ENCODE measurements at places on chromosomes 1 and 21.

- DNase-seq = no peak
These were observed 56.5 kb upstream of the ADAR start for GRCh38 chr1:154664331-154665002.

DNA sequence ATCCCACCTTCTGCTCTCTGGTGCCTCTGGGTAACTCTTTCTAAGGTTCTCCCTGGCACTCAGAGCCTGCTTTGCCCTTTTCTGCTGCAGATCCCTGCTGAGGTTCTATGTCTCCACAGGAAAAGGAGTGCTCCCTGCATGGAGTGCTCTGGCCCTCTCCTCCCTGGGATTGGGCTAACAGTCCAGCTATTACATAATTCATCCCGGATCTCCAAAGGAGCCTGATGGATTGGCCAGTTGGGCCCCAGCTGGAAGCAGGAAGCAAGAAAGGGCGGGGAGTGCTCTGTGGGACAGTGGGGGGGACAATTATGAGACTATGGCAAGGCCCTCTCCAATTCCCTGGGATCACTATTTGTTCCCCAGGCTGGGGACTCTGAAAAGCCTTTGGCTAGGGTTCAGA is 51.9 kb upstream of the GOLT1A start:
- no peak for DNase-seq

- no peak for DNase-seq
These were observed 10.7 kb downstream of the MR1 start for GRCh38 chr1:181044449-181044966.

- DNase-seq = no peak
These were observed 47.5 kb downstream of the SH3GLB1 start for GRCh38 chr1:86751923-86752322.

DNA sequence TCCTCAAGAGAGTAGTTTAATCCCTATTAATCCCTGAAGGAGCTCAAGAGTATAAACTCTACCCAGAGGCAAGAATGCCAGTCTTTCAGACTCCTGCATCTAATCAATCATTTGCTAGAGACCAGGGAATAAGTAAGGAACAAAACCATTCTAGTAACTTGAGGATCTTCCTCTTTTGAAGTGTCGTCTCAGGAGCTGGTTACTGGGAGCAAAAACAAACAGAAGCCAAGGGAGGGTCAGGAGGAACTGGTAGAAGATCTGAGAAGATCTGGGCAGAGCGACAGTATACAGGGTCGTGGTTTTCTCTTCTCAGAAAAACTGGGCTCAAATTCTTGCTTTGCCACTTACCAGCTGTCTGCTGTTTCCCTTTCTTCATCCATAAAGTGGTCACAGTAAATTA is 69.3 kb downstream of the RPS6KA1 start:
- no peak for DNase-seq

- DNase-seq = peak; percentile 4
These were observed at the start of gene CD244 for GRCh38 chr1:160862203-160863060. Gene CD244, minus strand, starts transcription at chr1:160862887. Its CDS starts 210 bp downstream, at chr1:160862677.

GRCh38 chr1:23562137-23562876 is 3.0 kb upstream of the ID3 start:
- no peak for DNase-seq

GRCh38 chr21:25350056-25350455 is 257.2 kb downstream of the MRPL39 start:
- DNase-seq = no peak

- no peak for DNase-seq
These were observed 1004.0 kb downstream of the KCNT2 start for GRCh38 chr1:195604287-195604686.

GRCh38 chr1:9400425-9401079 is 107.9 kb downstream of the SPSB1 start:
- no peak for DNase-seq

DNA sequence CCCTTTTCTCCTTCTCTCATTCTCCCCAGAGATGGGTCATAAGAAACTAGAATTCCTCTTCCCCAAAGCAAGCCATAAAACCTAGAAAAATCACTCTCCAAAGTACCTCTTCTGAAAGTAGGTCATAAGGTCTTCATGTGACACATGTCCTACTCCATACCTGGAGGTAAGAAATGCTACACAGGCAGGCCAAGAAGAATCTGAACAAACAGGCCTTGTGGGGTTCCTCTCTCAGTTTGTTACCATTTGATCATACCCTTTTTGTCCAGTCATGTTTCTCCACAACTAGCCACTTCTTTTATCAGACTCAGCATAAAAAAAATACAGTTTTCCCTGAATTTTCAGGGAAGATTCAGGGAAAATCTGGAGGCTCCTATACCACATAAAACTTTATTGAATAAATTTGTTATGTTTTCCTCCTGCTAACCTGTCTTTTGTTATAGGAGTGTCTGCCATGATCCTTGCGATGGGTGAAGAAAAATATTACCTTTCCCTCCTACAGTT is 134.4 kb upstream of the LMO4 start:
- no peak for DNase-seq

DNA sequence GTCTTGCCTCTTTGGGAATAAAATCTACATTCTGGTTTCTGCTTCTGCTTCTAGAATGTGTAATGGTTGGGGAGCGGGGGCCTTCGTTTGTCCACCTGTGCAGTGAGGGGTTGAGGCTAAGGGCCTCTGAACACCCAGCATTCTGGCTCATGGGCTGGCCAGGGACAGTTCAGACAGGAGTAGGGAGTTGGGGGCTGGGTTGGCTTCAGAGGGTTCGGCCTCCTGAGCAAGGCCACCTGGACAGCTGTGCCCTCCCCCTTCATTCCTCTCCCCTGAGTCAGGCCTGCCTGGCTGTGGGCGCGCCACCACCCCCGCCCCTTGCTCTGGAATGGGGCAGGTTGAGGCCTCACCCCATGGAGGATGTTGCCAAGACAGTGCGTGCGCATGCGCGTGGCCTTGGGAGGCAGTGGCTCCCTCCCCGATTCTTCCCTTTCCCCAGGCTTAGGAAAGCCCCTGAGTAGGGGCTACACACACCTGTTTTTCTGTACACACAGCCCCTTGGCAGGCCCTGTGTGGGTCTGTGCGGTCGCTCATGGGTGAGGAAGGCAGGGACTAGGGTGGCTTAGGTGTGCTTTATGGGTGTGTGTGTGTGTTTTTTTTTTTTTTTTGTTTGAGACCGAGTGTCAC is 57.0 kb downstream of the YARS1 start:
- DNase-seq = no peak

- DNase-seq = no peak
These were observed 90.6 kb upstream of the CNIH3 start for GRCh38 chr1:224525411-224526040.

DNA sequence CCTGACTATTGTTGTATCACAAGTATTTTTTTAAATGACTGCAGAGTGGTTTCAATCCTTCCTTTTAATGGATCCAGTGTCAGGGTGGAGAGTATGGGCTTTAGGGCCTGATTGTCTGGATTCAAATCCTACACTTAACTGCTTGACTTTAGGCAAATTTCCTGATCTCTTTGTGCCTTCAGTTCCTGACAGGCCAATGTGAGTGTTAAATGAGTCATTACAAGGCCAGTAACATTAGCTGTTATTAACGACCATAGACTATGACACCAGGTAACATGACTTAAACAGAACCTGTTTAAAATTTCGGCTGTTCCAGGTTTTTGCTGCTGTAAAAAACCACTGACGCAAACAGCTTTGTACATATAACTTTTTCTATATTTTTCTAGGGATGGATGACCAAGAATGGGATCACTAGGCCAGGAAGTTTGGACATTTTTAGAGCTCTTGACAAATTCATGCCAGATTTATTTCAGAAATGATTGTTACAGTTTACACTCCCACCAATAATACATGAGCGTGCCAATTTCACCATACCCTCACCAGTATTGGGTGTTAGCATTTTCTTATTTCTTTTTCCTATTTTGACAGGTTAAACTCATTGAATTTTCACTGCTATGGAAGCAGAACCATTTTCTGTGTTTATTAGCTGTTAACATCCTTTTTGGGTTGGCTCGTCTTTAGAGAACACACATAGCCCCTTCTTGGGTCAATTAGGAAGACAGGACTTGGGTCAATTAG is 11.3 kb downstream of the ZNF362 start:
- no peak for DNase-seq

DNA sequence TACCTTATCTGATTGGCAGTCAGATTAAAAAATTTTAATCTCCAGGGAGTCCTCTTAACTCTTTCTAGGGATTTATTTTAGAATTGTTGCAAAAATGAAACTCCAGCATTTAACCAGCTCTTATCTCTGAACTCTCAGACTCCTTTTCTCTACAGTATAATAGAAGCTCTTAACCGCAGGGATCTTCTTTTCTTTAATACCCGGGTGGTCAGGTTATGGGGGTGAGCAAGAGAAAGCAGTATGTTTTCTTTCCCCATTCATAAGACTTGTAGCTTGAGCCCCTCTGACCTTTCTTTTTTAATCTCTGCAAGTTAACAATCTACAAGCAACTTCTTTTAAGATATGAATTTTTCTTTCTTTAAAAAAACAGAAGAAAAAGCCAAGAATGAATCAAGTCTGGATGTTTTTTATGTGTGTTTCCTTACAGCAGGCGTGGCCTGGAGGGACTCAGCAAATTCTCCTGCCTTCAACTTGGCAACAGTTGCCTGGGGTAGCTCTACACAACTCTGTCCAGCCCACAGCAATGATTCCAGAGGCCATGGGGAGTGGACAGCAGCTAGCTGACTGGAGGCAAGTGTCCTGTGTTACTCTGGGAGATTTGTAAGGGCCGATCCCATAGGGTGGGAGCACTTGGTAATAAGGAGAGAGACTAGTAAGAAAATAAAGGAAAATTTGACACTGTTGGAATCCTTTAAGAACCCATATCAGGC is 13.4 kb upstream of the OLFML3 start:
- DNase-seq = no peak

DNA sequence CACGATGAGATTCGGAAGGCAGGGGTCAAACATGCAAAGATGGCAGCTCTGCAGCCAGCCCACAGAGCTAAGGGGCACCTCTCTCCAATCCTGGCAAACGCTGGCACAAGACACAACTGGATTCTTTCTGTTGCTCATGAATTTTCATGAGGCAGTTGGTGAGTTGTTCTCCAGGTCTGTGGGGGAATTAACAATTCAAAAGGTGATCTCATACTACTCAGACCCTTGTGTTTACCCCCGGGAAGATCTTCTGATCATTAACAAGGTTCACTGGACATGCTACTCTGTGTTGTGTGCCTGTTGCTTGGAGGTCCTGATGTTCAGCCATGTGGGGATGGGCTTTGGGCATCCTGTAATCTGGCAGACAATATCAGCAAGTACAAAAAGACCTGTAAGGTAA is 128.9 kb downstream of the HHAT start:
- DNase-seq = no peak

GRCh38 chr1:234823191-234824176 is 213.5 kb upstream of the IRF2BP2 start:
- DNase-seq = no peak

- DNase-seq = no peak
These were observed 44.1 kb upstream of the SIM2 start for GRCh38 chr21:36654796-36655325.

GRCh38 chr1:67834246-67834877 is 1.1 kb upstream of the GNG12 start:
- no peak for DNase-seq

DNA sequence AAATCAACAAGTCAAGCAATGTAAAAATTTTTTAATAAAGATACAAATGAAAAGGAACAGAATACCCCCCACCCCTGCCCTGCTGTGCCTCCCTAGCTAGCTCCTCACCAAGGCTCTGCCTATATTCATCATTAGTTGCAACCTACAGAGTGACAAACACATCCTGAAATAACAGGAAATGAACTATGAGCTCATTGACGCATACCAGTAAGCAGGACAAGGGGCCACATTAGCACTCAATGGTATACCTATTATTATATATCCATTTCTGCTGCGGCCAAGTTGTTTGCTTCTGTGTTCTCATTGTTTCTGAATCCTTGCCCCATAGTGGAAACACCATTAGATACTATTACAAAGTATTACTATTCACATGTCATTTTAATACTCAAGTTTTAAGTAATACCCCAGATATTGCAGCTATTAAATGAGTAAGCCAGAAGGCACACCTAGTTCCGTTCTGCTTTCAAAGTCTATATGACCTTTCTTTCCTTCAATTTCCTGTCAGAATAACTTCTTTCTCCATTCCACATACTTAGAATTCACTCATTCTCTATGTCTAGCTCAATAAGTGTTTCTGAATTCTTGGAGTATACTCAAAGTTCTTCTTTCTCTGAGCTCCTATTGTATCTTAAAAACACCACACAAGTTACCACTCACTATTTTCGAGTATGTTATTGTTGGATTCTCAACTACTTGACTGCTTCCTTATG is 1214.9 kb downstream of the PLA2G4A start:
- no peak for DNase-seq

GRCh38 chr1:96524100-96524499 is 197.5 kb upstream of the PTBP2 start:
- no peak for DNase-seq

- no peak for DNase-seq
These were observed 63.9 kb upstream of the C1orf105 start for GRCh38 chr1:172356620-172357019.

GRCh38 chr1:26745191-26745590 is 42.6 kb upstream of the PIGV start:
- no peak for DNase-seq

GRCh38 chr1:86466986-86467385 is 1.7 kb upstream of the CLCA1 start:
- no peak for DNase-seq

GRCh38 chr1:200624679-200625335 is 4.3 kb upstream of the KIF14 start:
- no peak for DNase-seq

DNA sequence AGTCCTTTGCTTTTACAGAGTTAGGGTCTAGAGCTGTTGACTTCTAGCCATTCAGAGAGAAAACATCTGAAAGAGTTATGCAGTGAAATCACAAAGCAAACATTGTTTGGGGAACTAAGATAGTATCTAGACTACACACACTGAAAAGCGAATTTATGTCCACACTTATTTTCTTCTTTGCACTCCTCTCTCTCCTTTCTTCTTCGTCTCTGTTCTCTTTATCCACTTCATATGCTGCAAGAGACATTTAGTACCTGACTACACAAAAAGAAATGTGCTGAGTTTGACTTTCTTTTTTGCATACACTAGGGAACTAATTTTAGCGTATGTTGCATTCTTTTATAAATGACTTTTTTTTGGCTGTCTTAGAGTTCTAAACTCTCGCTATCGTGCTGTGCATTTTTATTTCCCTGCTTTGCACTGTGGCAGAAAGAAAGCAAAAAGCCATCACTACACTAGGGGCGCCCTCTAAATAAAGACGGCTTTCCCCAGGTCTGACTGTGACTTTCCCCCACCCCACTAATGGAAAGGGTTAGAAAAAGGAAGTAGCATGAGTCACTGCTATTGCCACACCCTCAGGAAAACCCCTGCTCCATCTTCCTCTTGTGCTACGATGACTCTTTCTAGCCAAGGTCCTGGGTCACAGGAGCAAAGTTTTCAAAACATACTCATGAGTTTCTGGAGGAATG is 65.7 kb downstream of the MAP3K7CL start:
- peak; percentile 23 for DNase-seq

DNA sequence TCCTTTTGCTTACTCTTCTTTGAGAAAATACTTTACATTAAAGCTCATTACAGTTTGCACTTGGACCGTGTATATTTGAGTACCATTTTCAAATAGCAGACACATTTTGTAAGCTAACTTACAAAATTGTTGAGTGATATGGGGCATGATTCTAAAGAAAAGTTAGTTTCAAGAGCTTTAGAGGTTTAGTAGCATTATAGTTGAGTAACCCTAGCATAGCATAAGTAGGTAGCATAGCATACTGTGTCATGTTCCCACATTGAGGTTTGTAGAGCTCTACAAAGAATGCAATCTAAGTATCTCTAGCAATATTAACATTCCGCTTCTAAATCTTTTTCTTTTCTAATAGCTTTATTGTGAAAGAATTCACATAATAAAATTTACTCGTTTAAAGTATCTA is 92.0 kb downstream of the ITSN1 start:
- no peak for DNase-seq

GRCh38 chr1:82318921-82319320 is 518.2 kb downstream of the ADGRL2 start:
- no peak for DNase-seq
